ENCODE measurements at places on chromosomes 2 and 18.

GRCh38 chr18:55338978-55339650 lies 248.9 kb downstream of the TCF4 start:
- no peak for DNase-seq

DNA sequence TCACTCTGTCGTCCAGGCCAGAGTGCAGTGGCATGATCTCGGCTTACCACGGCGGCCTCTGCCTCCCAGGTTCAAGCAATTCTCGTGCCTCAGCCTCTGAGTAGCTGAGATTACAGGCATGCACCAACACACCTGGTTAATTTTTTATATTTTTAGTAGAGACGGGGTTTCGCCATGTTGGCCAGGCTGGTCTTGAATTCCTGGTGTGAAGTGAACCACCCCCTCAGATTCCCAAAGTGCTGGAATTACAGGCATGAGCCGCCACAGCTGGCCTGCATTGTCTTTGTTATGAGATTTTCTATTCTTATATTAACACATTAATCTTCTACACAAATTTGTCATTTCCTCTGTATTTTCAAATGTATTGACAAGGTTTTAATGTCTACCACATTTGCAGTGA lies 75.2 kb downstream of the SEPTIN10 start:
- DNase-seq, result no peak

- DNase-seq, result no peak
These were observed 77.8 kb downstream of the ANTXR1 start for GRCh38 chr2:69090820-69091219.

- no peak for DNase-seq
These were observed 489.1 kb upstream of the ACVR2A start for GRCh38 chr2:147355706-147356105.

DNA sequence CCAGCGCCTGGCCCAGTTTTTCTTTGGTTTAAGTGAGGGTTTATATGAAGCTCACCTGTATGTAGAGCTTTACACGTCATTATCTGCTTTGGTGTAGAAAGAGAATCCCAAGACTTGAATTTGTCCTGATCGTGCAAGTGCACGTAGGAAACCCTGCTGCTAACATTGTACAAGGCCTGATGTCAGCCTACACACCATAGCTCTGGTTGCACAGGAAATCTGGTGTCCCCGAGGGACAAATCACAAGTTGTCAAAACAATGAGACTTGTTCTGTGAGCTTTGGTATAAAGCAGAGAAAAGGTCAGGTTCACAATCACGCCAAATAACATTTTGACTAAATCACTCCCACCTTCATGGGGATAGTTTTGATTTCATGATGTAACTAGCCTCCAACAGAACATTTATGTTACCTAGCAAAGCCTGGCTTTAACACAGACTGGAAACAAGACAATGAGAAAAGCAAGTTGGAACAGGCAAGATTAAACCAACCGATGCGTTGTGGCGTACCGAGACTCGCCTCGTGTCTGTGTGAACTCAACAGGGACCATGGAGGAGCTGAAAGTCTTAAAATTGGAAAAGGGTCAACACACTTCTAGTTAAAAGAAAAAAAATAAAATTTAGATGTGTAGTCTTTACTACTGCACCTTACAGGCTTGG lies 41.4 kb downstream of the ZAP70 start:
- no peak for DNase-seq

GRCh38 chr2:86360776-86361175 lies 23.4 kb upstream of the REEP1 start:
- DNase-seq, result no peak

GRCh38 chr2:150462770-150463169 lies 24.7 kb downstream of the RND3 start:
- DNase-seq, result no peak

DNA sequence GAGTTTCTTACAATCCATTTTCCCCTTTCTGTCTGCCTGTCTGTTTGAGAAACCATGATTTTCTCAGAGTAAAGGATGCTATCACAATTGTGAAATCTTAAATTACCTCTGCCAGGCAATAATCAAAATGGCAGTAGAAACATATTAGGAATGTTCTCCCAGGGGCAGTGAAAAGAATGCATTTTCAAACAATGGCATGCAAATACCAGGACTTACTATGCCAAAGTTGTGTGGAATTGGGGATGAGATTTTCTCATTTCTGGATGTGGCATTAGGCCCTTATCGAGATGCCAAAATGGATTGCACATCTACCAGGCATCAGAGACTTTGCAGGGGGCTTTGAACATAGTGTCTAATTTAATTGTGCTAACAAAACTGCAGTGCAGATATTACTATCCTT lies 821.4 kb downstream of the RNF144A start:
- DNase-seq, result no peak
